ENCODE measurements at places on chromosomes 5 and 9. TPM values are rescaled to one million over a fixed set of nuclear protein-coding genes. Genes with fewer than 3 reads are reported as not detected.

DNA sequence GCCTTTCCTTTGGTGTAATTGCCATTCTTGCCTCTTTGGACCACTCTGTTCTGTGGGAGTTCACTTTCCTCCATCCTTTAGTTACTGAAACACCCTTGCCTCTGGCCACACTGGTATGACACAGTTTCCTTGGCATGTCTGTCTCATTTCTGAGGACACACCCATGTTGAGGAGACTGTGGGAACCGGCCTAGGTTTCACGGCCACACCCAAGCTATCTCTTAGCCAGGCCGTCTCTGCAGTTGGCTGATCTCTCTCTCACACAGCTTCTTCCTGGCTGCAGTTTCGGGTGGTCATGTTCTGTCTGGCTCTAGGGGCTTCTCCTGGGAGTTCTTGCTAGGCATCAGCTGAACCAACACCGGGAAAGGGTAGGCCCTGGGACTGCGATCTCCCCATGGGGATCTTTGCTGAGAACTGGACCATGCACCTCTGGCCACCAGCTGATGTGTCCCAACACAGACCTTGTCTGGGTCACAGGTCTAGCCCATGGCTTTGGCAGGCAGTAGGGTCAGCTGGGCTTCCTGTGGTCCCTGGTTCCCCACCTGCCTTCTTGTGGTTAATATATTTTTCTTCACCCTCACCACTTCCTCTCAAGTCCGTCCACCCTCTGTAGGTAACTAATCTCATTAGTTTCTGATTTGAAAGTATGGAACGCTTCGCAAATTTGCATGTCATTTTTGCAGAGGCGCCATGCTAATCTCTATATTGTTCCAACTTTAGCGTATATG, 24.9 kb downstream of the ARHGEF37 start:
- no peak for DNase-seq

- DNase-seq, result no peak
Observed at GRCh38 chr9:114202396-114202795, 47.1 kb downstream of the COL27A1 start.

GRCh38 chr5:84688566-84688965, 303.9 kb upstream of the EDIL3 start:
- DNase-seq, result no peak

CAMK2A gene
- total RNA-seq, result 25.7 TPM

IFNA13 gene
- not detected for total RNA-seq

DNA sequence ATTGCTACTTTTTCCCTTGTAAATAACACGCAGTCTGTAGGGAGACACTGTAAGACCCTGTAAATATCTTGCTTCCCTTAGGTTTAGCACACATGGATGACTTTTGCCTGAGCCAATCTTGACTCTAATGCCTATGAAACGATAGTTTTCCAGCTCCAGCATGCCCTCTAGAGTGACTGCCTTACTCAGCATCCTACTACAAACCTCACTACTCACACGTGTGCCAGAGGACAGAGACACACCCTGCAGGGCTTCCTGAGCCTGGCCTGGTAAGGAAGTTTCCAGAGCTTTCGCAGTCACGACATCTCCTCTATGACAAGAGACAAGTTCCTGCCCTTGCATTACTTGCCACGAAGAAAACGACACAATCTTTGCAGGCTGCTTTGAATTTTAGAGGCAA, 138.1 kb downstream of the ATPSCKMT start:
- DNase-seq, result no peak

- no peak for DNase-seq
Observed at GRCh38 chr9:119801311-119801710, 432.1 kb upstream of the BRINP1 start.

GRCh38 chr5:130023604-130024003, 119.3 kb downstream of the CHSY3 start:
- no peak for DNase-seq

DNA sequence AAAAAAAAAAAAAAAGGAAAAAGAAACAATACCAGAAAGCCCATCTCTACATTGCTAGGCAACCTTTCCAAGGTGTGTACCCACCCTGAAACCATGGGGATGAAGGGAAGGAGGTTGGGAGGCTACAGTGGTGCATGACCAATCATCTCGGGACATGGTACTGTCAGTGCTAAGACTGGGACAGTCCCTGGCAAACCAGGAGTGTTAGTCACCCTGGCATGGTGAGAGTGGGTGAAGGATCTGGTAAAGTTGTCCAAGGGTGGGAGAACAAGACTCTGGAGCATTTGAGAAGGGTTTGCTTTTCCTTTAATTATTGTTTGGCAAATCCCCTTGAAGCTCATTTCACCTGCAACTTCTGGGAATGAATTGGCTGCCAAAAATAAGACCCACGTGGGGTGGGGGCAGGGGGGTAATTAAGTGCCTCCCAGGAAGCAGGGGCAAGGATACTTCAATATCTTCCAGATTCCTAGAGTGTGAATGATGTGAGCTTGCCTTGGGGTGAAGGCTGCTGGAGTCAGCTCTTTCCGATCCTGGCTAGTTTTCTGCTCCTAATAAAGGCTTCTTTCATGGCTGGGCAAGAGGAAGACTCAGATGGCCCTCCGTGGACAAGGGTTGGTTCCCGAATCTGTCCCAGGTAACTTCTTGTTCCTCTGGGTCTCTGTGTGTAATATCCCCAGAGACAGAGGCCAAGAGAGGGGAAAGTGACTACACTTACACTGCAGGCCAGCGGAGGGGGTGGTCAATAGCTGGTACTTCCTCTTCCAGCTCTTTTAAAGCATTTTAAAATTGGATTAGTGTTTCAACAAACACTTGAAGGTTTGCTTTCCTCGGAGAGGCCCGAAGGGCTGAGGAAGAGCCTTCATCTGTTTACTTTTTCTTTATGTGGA, 61.6 kb upstream of the SPRY4 start:
- DNase-seq, result no peak

GRCh38 chr9:108443741-108444140, 412.0 kb downstream of the ACTL7B start:
- DNase-seq, result no peak

- no peak for DNase-seq
Observed at GRCh38 chr5:152264645-152265254, 140.3 kb downstream of the NMUR2 start.

DNA sequence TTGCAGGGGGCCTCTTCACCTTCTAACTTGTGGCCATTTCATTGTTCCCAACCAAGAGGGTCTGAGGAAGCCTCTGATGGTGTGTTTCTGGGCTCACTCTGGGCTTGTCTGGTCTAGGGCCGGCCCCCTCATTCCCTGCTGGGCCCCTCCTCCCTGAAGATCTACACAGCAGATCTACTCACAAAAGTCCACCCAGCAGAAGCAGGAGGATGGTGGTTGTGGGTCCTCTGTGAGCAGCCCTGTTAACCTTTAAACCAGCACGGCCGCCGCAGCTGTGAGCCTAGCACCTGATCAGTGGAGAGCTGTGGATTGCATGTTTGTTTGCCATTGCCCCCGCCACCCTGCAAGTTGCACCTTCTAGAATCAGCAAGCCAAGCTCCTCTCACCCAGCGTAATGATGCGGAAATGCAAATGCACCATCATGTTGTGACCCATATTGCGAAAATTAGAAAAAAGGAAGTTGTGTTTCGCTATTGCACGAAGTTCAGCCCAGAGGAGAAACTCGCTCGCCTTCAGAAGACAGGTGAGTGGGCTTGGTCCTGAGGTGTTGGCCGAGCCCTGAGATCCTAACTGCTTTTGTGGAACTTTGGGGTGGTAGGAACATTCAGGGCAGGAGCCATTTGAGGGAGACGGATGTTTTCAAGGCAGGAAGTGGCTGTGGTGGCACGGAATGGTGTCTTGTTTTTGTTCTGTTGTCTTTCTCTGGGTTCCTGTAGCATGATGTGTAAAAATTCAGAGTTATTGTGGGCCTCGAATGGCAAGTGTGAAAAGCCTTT, 16.7 kb downstream of the FGD3 start:
- no peak for DNase-seq

DNA sequence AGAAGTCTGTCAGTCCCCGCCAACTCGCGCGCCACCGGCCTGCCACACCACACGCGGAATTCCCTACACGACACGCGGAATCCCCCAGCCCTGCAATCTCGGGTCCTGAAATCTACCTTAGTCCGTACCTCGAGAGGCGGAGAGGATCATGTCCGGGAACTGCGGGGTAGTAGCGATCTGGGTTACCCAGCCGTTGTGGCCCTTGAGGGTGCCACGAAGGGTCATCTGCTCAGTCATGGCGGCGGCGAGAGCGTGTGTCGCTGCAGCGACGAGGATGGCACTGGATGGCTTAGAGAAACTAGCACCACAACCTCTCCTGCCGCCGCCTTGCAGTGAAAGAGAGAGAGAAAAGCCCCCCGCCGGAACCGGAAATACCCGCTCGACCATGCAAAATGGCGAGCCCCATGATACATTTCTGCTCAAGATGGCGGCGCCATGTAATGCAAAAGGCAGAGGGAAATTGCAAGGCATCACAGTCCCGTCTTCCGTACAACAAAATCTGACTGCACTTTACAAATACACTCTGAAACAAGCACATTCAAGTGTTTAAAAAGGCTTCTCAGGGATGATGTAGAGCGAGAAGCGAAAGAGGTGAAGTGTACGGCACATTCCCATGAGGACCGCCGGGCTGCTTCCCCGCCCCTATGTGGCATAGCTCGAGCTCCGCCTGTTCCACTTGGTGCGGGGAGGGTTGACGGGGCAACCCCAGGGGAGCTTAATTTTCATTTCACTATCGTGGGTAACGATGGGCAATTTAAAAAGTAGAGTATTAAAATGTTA, at the start of gene RACK1:
RACK1 (minus strand) TSS at position 343 of the 780 bp plus-strand sequence; CDS start at position 237, 106 bp downstream.
- peak; percentile 85 for DNase-seq

- peak; percentile 40 for DNase-seq
Observed at GRCh38 chr9:94639061-94639998, at the start of gene FBP1. Gene FBP1 (minus strand): TSS chr9:94639518. CDS start chr9:94639310, 208 bp downstream.

DNA sequence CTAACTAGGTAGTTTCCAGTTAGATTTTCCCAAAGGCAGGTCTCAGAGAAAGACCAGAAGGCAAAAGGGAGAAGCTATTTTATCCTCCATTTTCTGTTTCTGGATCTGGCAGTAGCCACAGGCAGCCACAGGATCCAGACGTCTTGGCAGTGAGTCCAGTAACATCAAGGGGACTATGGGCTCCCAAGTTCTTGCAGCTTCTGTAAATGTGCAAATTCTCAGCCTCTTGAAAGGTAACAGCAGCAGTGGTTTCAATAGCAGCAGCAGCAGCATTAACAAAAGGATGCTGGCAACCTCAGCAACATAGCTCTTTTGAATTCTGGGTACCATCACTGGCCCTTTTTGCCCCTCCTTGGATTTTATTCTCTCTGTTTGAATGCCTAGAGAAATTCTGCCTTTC, 27.1 kb upstream of the IL33 start:
- DNase-seq, result no peak

- no peak for DNase-seq
Observed at GRCh38 chr5:1523480-1523792, 324 bp downstream of the LPCAT1 start.

PCDHGC4 gene
- total RNA-seq, result 1.7 TPM

FGF1 gene
- total RNA-seq, result 79.1 TPM

CFAP90 gene
- not detected for total RNA-seq

FST gene
- total RNA-seq, result 3.3 TPM

SLC2A8 gene
- total RNA-seq, result 26.7 TPM

DNA sequence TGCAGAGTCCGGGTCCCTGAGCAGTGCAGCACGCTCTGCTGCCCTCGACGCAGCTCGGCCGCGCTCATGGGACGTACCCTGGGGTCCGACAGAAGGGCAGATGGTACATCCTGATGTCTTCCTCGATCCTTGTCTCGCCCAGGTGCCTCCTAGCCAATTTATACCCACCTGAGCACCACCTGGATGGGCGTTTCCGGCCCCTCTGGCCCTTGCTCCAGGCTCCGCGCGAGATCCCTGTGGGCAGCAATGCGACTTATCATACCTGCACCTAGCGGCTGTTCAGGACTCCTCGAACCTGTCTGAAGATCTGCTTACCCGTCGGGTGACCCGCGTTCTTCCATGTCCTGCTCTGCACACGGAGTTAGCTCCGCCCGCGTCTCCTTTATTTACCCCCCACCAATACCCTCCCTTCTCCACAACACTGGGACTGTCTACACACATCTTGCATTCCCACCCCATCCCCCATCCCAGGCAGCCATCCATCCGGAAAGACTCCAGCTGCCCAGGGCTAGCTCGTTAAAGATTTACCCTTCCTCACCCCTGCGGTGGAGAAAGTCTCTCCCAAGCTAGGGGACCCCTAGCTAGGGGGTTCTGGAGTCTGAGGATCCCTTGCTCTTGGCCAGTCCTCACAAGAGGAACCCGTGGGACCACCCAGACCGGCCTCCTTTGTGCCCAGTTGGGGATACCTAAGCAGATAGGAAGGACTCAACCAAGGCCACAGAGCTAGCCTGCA, at the start of gene KIF12:
KIF12 (minus strand) TSS at position 357 of the 733 bp plus-strand sequence; CDS start at position 341, 16 bp downstream.
- DNase-seq, result no peak

Data from heart right ventricle (tissue), 16 donors.